Adrenal gland (tissue), 19 donors: ENCODE measurements at places on chromosomes 2 and 18. TPM values are rescaled to one million over a fixed set of nuclear protein-coding genes. Genes with fewer than 3 reads are reported as not detected.

The RBM43 gene
- total RNA-seq = 20.9 TPM

DNA sequence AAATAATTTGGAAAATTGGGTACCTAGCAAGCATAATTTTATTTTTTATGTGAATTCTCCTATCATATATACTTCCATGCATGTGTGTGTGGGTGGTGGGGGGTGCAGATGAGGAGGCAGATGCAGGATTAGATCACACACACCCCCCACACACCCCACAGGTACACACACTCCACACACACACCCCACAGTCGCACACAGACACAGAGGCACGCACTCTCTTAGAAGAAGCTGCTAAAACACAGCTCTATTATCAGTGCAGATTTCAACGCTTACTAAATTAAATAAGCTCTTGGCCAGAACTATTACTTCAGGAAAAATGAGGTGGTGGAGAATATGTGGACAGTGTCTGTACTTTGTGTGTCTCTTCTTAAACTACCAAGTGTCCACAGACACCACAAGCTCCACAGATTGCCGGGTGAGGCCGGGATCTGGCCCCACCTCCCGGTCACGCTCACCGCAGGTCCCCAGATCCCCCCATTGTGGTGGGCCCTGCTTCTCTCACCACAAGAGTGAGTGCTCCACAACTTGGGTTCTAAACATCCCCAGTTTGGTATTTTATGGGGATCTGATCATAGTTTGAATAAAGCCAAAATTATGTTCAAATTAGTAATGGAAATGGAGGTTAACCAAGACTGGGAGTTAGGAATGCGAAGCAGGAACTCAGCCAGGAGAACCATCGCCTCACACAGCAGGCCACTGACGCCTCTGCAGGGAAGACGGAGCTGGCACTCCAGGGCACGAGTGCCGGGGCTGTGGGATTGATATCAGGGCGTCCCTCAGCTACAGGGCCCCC, 102.1 kb downstream of the PXDN start:
- no peak for DNase-seq
- H3K27ac ChIP-seq = no peak overlapping the region
- H3K27me3 ChIP-seq = no peaks in the 10 kb centered on the region
- H3K36me3 ChIP-seq = no peaks in the 10 kb centered on the region
- no peak overlapping the region for H3K4me3 ChIP-seq
- no peaks in the 10 kb centered on the region for H3K4me1 ChIP-seq

- no peaks in the 10 kb centered on the region for H3K27me3 ChIP-seq
- H3K4me3 ChIP-seq = no peak overlapping the region
- H3K27ac ChIP-seq = no peak overlapping the region
These were observed 1101.0 kb upstream of the FANCL start for GRCh38 chr2:59342166-59342565.

GRCh38 chr2:27453968-27454367, 11.8 kb downstream of the KRTCAP3 start:
- no peak for DNase-seq
- no peak overlapping the region for H3K27ac ChIP-seq
- no peaks in the 10 kb centered on the region for H3K27me3 ChIP-seq
- H3K4me1 ChIP-seq = no peaks in the 10 kb centered on the region
- no peak overlapping the region for H3K4me3 ChIP-seq
- H3K36me3 ChIP-seq = no peaks in the 10 kb centered on the region

DNA sequence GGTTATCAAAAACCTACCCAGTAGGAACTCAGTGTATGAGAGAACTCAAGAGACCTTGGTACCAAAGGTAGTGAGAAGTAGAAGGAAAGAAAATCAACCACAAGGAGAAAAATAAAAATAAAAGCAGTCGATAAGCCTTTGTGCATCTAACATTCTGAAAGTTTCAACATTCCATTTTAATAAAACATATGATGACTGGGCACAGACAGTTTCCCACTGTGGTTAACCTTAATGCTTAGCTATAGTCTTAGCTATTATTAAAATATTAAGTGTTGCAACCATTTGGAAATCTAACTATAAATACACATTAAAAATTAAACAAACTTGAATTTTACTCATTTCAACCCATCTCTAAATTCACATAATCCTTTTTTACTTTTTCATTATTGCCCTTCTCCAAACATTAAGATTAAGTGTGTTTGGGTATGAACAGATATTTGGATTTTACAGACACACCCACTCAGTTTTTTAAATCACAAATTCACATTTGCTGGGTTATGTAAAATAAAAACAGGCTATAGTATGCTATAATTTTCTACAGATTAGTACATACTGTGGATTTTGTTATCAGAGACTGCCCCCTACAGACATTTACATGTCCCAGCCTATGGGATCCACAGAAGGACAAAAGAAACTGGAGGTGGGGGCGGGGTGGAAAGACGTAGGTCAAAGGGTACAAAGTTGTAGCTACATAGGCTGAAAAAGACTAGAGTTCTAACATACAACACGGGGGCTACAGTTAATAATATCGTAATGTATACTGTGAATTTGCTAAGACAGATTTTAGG, 32.8 kb downstream of the SRBD1 start:
- no peak overlapping the region for H3K4me3 ChIP-seq
- no peaks in the 10 kb centered on the region for H3K27me3 ChIP-seq
- H3K27ac ChIP-seq = no peak overlapping the region
- no peak for DNase-seq
- H3K36me3 ChIP-seq = no peaks in the 10 kb centered on the region
